ENCODE measurements at places on chromosomes 5 and 9.

- peak; percentile 75 for DNase-seq
Observed at GRCh38 chr5:150409638-150410523, 2.8 kb downstream of the CD74 start.

- DNase-seq: no peak
Observed at GRCh38 chr9:37452611-37453010, 12.6 kb downstream of the ZBTB5 start.

DNA sequence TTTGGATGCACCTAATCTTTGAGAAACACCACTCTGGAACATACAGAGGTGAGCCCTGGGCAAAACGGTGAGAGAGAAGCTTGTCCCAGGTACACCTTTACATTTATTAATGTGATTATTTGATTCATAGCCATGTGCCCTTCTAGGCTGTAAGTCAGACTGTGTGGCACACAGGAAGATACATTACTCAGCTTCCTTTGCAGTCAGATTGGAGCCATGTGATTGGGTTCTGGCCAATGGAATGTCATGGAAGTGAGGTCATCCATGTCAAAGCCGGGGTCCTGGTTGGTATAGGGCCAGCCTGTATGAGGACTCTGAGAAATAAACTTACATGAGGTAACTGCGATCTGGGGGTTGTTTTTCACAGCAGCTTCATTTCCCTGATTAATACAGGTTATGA lies 106.8 kb upstream of the CD180 start:
- no peak for DNase-seq

DNA sequence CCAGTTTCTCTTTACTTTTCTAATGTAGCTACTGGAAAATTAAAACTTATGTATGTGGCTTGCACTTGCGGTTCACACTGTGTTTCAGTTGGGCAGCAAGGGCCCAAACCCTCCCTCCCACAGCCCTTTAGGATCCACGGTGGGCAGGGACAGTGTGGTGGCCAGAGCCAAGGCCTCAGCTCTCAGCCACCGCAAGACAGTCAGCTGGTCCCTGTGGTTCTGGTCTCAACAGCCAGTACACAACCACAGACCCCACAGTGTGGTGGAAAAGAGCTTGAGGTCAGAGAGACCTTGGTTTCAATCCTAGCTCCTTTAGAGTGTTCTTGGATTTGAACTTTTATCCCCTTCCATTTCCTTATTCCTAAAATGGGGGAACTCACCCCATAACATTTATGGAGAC lies 153.0 kb upstream of the SMIM23 start:
- DNase-seq: no peak

DNA sequence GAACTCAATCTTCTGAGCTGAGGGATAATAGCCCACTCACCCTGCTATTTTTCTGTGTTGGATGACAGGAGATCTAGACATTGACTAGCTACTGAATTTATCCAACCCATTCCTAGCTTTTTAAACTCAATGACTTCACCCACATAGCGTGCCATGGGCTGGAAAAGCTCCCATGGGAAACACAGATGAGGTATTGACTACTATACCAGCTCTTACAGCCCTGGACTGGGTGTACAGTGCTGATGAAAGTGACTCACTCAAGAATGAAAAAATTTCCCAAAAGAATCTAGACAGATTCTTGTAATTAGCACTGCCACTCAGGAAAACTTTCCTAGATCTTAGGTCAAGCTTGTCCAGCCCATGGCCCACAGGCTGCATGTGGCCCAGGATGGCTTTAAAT lies 72.7 kb upstream of the NREP start:
- no peak for DNase-seq

DNA sequence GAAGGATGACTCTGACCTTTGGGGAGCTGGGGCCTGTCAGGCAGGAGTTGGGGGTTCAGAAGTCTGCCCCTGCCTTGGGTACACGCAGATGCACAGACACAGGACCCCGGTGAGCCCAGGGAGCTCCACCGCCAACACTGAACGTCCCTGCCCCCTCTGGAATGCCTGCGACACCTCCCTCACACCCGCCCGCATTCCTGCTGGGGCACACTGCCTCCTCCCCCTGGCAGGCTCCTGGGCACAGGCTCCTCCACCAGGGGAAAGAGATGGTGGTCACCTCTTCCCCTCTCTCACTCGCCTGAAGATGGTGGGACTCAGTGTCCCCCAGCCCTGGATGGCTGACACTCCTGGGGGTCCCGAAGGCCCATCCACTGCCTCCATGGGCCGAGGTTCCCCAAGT lies 12.0 kb downstream of the CRB2 start:
- no peak for DNase-seq

GRCh38 chr5:168979135-168979534 lies 321.8 kb downstream of the SLIT3 start:
- DNase-seq: no peak

DNA sequence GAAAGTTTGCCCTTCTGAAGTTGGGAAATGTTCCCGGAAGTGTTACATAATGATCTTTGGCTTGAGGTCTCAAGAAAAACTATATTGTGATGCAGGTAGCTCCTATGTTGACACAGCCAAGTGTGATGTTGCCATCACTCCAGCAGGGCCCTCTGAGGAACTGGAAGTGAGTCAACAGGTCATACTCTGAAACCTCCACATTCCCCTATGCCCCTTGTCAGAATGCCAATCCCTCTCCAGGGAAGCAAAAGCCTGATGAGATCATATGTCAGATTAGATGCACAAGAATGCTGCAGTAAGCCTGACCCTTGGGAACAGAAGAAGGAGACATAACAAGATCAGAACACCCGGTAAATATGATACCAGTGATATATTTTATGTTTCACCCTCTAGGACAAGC lies 66.8 kb upstream of the ITGA2 start:
- DNase-seq: no peak

DNA sequence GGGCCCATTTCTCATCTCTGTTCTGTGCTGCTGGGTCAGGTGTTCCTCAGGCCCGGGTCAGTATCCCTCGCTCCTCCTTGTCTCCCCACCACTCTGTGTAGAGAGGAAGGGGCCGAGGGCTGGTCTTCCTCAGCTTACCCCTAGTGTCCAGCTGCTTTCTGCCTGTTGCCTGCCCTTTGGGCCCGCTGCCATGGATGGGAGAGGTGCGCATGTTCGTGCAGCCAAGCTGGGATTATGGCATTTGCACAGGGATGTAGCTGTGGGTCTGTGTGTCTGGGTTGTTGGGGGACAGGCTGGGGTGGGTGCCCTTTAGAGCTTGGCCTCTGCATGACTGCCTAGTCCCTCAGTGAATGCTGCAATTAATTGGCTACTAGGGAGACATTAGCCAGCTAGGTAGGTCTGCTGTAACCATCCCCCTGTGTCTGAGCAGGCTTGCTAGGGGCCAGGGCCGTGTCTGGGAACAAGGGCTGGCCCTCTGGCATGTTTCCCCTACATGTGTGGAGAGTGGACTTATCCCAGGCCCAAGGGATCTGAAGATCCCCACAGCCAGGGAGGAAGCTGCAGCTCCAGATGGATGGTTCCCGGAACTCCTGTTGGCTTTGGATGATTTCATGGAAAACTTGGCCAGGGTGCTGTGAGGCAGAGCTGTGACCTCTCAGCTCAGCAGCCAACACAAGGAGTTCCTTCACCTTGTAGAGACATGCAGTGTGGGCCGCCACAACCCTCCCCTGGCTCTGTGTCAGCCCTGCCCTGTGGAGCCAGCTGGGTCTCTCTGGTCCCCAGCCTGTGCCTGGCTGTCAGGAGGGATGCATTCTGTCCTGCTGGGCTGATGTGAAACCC lies 161.9 kb downstream of the MACROH2A1 start:
- DNase-seq: no peak

- peak; percentile 45 for DNase-seq
Observed at GRCh38 chr9:133889584-133890301, 102.4 kb downstream of the VAV2 start.

DNA sequence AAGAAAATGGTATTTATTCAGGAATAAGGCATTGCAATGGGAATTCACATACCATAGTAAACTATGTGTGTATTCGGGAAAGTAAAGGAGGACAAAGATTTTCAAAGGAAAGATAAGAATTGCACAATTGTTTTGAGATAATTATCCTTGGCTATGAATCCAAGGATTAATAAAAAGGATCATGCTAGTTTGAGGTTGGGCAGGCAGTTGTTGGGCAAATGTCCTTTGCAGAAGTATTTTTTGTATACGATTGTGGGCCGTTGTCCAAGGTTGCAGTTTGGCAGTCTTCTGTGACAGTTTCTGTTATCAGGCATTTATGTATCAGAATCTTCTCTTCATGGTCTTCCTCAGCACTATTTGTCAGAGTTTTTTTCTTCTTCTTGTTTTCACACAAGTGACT lies 10.6 kb upstream of the UBAP2 start:
- no peak for DNase-seq

DNA sequence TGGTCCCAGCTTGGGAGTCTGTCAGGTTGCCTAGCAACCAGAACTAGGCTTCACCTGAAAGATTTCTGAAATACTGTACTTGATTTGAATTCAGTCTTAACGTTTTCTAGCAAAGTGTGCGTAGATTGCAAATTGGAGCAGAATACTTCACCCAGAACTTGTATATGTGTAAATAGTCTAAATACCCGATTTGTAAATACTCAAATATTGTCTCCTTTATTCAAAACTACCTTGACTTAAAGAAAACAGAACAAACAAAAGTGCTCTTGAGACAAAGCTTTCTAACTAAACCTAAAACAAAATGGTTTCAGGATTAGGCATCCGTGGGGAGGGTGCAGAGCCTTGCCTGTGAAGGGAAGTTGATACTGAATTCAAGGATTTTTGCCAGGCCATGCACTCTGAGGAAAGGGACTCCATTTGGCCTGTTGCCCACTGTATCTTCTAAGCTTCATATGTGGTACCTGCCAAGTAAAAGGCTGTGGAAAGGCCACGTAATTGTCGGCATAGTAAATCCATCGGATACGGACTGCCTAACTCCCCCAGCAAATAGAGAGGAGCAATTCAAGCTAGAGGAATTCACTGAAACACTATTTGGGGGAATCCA lies 744 bp upstream of the HMGCS1 start:
- DNase-seq: no peak

Measured in NCI-H510A treated with DMSO at 0.1 percent for 48 hours (cell line).